Stimulated activated CD8-positive, alpha-beta memory T cell treated with anti-CD3 and anti-CD28 coated beads, Interleukin-15, amount 100 ng/mL, for 24 hours (primary cell): ENCODE measurements at places on chromosomes 13 and 19.

DNA sequence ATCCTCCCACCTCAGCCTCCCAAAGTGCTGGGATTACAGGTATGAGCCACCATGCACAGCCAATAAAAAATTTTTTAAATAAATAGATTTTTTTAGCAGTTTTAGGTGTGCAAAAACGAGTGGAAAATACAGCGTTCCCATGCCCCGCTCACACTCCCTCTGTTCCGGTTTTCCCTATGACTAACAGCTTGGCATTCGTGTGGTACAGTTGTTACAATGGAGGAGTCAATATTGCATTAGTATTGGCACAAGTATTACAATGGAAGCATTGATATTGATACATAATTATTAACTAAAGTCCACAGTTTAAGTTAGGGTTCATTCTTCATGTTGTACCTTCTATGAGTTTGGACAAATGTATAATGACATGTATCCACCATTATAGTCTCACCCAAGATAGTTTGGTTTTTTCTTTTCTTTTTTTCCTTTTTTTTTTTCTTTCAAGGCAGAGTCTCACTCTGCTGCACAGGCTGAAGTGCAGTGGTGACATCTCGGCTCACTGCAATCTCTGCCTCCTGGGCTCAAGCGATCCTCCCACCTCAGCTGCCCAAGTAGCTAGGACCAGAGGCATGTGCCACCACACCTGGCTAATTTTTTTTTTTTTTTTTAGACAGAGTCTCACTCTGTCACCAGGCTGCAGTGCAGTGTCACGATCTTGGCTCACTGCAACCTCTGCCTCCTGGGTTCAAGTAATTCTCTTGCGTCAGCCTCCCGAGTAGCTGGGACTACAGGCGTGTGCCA, 15.4 kb upstream of the RAB20 start:
- no peak for DNase-seq

- DNase-seq = peak; percentile 26
Measured at GRCh38 chr19:40305403-40305802, 20.3 kb upstream of the AKT2 start.

DNA sequence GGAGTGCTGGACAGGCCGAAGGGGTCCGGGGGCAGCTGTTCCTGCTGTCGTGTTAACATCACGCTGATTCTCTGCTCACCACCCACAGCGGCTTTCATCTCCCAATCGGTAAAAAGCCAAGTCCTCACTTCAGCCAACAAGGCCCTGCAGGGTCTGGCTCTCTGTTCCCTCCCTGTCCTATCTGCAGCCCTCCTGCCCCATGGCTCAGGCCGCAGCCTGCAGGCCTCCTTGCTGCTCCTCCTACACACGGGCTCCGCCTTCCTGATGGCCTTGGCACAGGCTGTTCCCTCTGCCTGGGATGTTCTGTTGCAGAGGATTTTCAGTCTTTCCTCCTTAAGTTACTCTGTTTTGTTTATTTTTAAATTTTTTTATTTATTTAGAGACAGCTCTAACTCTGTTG, 22.2 kb downstream of the FUZ start:
- DNase-seq = no peak

DNA sequence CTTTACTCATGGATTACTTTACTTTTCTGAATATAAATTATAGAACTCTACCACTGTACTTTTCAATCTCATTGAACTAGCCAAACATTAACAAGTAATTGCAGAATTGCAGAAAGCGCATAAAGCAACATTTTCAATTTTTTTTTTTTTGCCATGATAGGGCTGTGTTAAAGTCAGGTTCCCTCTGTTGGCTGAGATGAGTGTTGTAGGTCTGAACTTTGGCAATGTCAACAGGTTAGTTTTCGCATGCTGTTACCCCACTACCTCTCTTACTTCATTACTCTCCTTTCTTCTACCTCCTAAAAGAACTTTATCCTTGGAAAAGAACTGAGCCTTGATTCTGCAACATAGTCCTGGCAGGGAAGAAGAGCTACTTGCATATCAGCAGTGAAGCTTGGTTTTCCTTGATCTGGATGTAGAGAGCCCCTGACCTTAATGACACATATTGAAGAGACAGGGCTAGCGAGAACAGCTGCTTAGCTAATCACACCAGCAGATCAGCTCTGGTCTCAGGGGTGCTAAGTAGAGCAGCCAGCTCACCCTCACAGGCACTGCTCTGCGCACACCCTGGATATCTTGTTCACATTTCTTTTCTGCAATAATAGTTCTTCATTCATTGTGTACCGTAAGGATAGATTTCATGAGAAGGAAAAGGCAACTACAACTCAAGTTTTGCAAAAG, 119.5 kb downstream of the FLT1 start:
- no peak for DNase-seq

DNA sequence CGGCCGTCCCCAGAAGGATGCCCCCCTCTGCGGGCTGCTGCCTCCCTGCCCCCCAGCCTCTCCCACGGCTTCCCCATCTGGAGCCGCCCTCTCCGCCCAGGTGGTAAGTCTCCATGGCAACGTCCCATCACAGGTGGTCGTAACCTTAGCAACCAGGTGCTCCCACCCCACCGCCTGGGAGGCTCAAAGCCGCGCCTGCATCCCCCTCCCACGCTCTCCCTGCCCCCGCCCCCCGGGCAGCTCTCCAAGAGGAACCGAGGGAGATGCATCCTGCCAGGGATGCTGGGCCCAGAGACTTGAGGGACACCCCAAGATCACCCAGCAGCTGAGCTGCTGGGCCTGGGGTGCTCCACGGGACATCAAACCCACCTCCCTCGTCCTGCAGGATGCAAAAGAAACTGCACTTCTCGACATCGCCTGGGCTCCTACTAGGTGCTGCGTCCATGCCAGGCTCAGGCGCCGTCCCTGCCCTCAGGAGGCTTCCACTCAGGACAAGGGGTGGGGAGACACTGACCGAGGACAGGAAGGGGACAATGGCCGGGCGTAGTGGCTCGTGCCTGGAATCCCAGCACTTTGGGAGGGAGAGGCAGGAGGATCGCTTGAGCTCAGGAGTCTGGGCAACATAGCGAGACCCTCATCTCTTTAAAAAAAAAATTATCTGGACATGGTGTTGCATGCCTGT, 5.0 kb upstream of the LINGO3 start:
- no peak for DNase-seq

- no peak for DNase-seq
Measured at GRCh38 chr13:77907666-77908341, 10.8 kb downstream of the EDNRB start.

- DNase-seq = no peak
Measured at GRCh38 chr13:50829896-50830295, 13.6 kb downstream of the DLEU7 start.

DNA sequence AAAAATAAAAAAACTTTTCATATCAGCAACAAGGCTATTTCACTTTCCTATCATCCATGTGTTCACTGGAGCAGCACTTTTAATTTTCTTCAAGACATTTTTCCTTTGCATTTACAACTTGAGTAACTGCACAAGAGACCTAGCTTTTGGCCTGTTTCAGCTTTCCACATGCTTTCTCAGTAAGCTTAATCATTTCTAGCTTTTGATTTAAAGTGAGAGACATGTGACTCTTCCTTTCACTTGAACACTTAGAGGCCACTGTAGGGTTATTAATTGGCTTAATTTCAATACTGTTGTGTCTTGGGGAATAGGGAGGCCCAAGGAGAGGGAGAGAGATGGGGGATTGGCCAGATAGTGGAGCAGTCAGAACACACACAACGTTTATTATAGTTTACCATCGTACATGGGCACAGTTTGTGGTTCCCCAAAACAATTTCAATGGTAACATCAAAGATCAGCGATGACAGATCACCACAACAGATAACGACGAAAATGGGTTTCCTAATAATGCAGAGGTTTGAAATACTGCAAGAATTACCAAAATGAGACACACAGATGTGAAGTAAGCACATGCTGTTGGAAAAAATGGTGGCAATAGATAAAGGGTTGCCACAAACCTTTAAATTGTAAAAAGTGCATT, 117.6 kb downstream of the GGACT start:
- DNase-seq = no peak

DNA sequence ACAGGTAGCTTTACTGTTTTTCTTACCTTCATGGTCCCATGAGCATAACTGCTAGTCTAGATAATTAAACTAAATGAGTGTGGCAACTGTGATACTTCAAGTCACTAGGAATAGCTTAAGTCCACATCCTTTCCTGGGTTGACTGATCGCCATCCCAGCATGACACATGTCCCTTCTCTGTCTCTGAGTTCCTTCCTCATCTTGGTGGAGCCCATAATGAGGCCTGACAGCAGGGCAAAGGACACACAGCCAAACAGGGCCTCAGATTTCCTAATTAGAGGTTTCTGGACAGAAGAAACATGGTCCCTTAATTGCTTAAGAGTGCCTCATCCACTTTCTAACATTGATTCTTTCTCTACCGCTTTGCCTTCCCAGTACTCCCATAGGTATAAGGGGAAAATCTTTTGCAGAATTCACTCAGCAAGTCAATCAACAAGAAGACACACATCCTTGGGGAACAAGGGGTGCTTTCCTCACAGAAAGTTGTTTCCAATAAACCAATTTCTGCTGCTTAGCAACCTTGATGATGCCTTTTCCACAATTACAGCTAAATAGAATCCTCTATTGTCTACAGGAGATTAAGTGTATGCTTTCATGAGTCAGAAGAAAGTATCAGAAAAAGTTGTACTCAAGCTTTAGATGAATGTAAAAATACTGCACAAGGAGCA, 208.3 kb upstream of the SERP2 start:
- no peak for DNase-seq

GRCh38 chr13:36377826-36378468, 31.8 kb upstream of the SPART start:
- no peak for DNase-seq

- DNase-seq = peak; percentile 64
Measured at GRCh38 chr19:50330365-50331078, 1.3 kb upstream of the KCNC3 start.

- peak; percentile 100 for DNase-seq
Measured at GRCh38 chr19:2096480-2097202, at the start of gene IZUMO4. Gene IZUMO4, plus strand, starts transcription at chr19:2096915. Its CDS starts 31 bp downstream, at chr19:2096946.

DNA sequence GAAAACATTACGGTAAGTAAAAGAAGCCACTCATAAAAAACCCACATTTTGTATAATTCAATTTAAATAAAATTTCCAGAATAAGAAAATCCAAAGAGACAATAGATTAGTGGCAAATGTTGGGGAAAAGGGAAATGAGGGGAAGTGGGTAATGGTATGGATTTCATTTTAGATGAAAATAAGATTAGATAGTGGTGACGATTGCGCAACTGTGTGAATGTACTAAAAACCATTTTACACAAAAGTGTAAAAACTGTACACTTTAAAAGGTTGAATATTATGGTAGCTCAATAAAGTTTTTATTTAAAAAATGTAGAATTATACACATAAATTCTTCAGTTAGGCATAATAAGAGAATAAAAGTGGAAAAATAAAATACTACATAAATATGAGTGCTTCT, 3.7 kb downstream of the MBD3L1 start:
- no peak for DNase-seq

DNA sequence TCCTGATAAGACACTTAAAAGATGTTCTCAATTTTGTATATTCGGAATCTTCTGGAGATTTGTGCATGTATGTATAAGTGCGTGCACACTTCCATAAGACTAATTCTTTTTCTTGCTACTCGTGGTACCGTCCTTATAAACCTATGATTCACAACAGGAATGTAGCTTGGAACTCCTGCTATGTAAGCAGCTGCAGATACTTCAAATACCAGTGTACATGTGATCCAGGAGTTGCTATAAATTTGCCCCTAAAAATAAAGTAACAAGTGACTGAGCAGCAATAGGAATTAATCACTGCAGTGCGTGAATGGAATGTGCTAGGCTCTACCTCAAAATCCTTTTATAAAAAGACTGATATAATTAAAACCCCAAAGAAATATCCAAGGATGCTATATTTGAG, 214.9 kb downstream of the KLF5 start:
- no peak for DNase-seq

DNA sequence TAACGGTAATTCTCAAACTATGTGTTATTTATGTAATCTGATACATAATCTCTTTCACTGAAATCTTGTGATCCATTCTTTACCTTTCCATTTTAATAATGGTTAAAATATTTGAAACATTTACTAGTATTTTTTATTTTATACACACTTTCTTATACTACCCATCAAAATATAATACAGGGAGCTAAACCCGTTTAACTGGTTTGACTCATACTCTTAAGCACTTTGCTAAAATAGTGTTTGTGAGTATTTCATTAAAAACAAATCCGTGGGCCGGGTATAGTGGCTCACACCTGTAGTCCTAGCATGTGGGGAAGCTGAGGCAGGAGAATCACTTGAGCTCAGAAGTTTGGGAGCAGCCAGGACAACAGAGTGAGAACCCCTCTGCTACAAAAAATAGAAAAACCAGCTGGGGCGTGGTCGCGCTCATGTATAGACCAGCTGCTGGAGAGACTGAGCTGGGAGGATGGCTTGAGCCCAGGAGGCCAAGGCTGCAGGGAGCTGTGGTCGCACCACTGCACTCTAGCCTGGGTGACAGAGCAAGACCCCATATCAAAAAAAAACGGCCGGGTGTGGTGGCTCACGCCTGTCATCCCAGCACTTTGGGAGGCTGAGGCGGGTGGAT, 43.8 kb upstream of the DCUN1D2 start:
- no peak for DNase-seq

DNA sequence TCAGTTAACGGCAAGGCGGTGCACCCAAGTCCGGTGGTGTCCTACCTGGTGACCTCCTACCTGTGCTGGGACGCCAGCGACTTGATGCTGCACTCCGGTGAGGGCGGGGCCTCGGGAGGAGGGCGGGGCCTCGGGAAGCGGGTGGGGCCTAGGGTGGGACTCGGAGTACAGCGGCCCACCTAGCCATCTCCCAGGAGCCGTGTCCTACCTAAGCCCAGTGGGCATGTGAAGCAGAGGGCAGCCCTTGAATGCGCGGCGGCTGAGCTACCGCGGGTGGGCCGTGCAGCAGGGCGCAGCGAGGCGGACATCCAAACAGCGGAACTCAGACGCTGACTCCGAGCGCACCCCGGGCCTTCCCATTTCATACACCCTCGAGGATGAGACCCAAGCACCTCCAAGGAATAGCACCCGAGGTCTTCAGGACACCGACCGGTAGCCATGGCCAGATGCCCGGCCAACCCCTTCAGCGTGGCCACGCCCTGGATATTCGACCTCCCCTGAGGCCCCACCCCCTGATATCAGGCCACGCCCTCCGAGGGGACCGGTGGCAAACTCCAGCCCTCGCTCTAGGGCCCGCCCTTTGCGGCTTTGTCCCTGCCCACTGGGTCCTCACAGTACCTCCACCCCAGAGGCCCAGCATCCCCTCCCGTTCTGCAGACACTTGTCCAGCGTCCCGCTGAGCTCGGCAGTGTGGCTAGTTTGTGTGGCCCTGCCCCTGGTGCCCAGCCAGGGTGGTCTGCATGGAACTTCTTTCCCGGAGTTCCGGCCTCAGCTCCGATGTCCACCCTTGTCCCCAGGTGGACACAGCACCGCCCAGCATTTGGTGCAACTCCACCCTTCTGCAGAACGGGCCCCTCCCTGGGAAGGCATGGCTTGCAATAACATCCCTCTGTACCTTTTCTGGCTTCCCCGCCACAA, 5.4 kb downstream of the KLK1 start:
- no peak for DNase-seq

DNA sequence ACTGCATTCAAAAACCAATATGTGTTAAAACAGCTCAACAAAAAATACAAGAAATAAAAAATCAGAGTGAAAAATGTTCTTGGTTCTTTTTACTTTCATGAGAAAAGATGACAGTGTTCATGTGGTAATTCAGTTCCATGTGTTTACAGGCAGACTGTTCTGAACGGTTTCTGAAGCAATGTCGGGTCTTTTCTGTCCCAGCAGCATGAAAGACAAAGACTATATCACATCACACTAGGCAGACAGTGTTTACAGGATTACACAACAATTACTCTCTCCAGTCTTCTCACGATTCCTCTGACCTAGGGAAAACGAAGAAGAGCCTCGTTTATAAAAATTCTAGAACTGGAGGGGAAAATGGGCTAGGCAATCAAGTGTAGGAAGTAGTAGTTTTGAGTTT, 83.4 kb downstream of the UBL3 start:
- no peak for DNase-seq

GRCh38 chr13:60134376-60134775, 29.4 kb downstream of the DIAPH3 start:
- no peak for DNase-seq
